ENCODE measurements at places on chromosomes 5 and 9.
A peak's percentile ranks its signal among the peaks of the same experiment; 100 is the strongest.

DNA sequence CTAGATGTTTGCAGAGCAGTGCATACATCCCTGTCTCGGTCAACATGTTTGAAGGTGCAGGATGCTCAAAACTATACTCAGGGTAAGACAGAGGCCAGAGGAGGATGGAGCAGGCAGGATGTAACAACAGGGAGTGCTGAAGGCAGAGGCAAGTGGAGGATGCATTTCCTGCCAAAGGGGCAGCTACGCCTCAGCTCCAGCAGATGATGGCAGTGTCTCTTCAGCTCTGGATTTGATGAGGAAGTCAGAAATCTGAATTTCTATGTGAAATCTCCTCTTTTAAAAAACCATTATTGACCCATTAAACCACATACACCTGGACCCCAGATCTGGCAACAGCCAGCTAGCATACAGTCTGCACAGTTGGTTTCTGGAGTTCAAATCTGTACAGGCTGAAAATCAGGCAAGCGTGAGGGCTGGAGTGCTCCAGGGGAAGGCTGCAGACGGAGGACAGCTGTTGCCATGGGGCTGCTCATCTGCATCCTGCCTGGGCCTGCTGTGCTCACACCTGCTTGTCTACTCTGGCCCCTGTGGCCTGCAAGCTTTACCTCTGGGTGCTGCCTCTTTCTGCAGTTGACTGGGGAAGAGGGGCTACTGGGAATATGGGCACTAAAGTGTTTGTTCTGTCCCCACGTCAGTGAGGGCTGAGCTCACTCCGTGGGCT lies 152.9 kb upstream of the SLC28A3 start:
- peak; percentile 15 for DNase-seq

GRCh38 chr9:123407217-123407851 lies 51.3 kb downstream of the CRB2 start:
- no peak for DNase-seq

DNA sequence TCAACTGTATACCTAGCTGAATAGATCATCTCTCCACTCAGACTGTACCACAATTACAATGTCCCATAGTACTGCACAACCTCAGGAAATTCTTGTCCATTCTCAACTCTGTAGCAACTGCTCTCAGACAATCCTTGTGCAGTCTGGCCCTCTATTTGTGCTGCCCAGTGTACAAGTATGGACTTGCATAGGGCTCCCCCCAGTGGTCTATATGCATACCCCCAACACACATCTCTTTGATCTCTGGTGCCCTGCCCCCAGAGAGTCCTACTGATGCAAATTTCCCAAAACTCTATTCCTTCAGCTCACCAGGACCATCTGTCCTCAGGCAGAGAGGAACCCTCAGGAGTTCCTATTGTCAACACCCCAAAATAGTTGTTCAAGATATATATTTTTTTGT lies 205.3 kb downstream of the SLCO4C1 start:
- peak; percentile 13 for DNase-seq

- DNase-seq, result no peak
Observed at GRCh38 chr9:126438741-126439401, 112.2 kb downstream of the MVB12B start.

Measured in nephron progenitor cell (in vitro differentiated cells).